Endothelial cell (in vitro differentiated cells): ENCODE measurements at places on chromosomes 11 and 22.

DNA sequence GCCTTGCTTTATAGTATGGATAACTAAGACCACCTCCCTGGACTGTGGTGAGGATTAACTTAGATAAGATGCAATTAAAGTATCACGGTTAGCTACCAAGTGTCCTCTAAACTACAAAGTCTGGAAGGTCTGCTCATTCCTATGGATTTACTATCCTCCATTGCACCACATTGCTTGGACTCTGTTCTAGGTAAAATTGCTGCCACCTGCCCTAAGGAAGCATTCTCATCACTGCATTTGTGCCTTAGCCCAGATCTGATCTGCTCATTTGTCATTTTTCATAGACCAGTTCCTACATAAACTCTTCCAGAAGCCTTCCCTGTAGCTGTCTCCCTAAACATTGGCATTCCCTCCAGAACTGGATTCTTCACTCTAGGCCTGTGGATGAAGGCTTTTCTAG is 380.0 kb downstream of the INSC start:
- DNase-seq = no peak

- no peak for DNase-seq
Observed at GRCh38 chr11:10693509-10694081, at the start of gene IRAG1. IRAG1 (minus strand) TSS chr11:10693755; CDS start chr11:10693602, 153 bp downstream.

DNA sequence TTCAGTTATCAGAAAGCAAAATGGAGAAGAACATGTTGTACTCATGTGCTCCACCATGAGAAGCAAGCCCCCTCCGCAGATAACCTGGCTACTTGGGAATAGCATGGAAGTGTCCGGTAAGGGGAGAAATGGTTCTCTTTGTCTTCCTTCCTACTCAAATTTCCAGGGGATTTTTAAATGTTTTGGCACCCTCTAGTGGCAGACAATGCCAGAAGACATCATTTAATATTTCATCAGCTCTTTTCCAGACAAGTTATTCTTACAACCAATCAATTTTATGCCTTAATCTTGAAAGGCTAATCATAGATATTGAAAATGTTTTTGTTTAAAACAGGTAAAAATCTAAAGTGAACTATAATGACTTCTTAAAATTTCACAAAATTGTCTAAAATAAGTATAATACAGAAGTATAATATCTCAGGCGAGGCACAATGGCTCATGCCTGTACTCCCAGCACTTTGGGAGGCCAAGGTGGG is 15.7 kb downstream of the CRTAM start:
- DNase-seq = peak; percentile 68

DNA sequence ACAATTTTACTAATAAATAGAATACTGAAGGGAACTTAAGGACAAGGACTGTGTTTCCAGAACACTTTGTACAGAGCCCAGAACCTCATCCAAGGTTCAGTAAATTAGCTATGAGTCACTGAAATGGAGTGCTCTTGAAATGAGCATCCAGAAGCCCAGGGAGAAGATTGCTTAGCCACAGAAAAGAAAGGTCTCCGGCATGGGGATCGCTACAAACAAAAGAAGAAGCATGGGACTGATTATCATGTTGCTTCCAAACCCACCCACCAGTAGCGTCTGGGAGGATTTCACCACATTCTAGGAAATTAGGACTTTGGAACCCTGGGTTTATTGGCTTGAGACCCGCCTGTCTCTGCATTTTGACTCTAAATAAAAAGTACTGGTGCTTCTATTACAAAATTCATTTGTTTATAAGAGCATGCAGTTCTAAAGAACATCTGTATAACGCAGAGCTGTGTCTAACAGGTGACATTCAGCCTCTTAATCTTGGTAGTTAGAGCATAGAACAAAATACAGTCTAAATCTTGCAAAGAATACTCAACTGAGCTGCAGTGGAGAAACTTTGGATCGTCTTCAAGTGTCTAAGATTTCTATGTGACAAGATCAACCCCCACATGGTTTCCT is 35.9 kb upstream of the SESN3 start:
- DNase-seq = no peak

GRCh38 chr22:48635816-48636215 is 1191.9 kb downstream of the BRD1 start:
- no peak for DNase-seq

GRCh38 chr22:44314425-44315067 is 1.8 kb upstream of the SHISAL1 start:
- DNase-seq = no peak

DNA sequence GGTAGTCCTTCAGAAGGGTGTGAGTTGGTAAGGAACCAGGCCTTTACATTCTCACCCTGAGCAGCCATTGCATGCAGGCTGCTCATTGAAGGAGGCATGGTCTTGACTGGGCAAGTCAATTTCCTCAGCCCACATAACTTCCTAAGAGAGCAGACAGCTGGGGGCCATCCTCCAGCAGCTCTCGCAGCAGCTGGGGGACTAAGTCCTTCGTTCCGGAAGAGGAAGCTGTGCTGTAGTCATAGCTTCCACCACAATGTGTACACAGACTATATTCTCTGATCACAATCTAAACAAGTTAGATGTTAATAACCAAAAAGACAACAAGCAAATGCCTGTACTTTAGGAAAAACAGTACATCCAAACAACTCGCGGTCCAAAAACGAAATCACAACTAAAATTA is 30.1 kb upstream of the MPPED1 start:
- no peak for DNase-seq

- DNase-seq = no peak
Observed at GRCh38 chr22:29715240-29715639, 4.6 kb upstream of the CABP7 start.

DNA sequence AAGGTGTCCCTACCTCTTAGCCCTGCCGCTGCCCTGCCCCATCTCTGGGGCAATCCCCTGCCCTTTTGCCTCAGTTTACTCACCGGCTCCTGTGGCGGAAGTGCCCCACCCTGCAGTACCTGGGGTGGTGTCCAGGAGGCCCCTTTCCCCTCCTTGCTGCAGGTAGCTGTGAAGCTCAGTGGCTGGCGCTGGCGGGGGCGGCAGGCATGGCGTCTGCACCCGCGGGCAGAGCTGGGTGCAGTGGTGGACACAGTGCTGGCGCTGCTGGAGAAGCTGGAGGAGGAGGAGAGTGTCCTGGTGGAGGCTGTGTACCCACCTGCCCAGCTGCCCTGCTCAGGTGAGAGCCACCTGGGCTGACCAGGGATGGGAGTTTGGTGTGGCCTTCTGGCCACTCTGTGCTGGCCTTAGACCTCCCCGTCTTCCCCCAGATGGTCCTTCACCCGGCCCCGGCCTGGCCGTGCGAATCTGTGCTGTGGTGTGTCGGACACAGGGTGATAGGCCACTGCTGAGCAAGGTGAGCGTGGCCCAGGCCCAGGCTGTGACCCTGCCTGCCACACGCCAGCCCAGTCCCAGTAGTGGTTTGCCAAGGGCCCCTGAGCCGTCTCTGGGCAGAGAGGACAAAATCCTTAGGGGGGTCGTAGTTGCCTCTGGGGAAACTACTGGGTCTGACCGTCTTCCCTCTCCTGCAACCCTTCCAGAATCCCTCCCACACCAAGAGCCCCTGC is 4.0 kb downstream of the CARNS1 start:
- no peak for DNase-seq

DNA sequence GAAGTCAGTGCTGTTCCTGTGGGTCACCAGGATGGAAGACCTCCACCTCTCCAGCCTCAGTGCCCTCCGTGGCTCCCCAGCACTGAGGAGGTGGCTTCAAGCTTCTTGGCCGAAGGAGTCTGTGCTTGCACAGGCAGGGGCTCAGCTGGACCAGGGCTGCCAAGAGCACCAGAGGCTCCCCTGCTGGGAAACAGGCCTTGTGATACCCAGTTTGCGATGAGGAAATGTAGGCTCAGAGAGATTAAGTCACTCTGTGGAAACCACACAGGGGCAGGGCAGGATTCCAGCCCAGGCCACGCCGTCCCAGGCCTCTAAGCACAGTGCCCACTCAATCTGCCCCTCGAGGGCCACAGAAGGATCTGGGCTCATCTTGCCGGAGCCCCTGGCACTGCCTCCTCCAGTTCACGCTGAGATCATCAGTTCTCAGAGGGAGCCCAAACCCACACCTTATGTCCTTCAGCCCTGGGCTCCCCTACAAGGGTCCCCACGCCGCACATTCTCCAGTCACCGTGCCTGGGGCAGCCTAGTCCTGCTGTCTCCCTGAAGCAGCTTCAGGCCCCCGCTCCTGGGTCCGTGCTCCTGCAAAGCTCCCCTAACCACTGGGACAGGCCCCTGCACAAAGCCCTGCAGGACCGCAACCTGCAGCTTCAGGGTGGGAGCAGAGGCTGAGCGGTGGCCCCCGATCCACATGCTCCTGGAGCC is 21.6 kb downstream of the ANO1 start:
- no peak for DNase-seq

GRCh38 chr22:23399367-23400285 is 180.5 kb downstream of the IGLL1 start:
- DNase-seq = no peak

DNA sequence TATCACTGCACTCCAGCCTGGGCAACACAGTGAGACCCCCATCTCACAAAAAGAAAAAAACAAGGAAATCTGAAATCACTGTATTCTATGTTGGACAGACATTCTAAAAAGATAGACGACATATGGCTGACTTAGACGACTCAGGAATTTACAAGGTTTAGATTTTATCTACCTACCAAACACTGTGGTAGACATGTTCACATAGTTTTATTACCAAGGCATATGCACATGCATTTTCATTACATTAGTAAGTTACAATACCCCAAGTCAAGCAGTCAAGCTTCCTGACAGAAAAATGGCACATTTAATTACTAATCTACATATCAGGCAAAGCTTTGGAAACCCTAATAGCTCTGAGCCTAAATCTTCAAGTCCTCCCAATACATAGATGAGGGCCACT is 262.2 kb downstream of the TTC28 start:
- no peak for DNase-seq

DNA sequence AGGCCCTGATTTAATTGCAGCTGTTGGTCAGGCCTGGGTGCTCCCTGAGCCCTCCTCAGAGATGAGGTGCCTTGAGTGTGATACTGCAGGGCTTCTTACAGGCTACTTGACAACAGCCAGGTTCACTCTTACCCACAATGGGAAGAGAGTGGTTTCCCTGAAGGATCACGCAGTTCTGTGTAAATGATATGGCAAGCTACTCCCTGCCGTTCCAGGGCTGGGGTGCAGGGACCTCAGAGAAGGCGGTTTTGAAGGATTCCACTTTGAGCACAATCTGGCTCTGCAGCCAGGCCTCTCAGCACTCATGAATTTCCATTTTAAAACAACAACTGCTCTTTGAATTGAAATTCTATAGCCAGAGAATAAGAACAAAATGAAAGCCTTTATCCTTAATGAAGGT is 92.9 kb downstream of the SLC17A6 start:
- DNase-seq = no peak

- no peak for DNase-seq
Observed at GRCh38 chr11:34758262-34758661, 137.4 kb downstream of the EHF start.

DNA sequence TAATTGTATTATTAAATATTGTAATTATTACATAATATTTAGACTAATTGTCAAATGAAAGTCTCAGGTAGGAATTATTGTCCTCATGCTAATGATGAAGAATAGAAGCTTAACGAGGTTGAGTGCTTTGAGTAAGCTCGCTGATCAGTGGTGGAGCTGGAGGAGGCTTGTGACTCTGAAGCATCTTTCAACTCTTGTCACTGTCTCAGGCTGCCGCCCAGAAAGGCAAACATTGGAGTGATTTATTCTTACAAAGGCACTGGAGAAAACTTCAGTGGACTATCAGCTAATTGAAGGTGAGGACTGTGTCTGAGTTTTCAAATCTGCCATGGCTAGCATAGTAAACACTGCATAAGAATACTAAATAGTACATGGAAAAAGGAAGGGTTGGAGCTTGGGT is 595.1 kb downstream of the NTM start:
- no peak for DNase-seq

GRCh38 chr11:83759148-83759547 is 473.0 kb upstream of the CCDC90B start:
- DNase-seq = no peak

GRCh38 chr11:129593098-129593497 is 217.4 kb downstream of the BARX2 start:
- DNase-seq = no peak

DNA sequence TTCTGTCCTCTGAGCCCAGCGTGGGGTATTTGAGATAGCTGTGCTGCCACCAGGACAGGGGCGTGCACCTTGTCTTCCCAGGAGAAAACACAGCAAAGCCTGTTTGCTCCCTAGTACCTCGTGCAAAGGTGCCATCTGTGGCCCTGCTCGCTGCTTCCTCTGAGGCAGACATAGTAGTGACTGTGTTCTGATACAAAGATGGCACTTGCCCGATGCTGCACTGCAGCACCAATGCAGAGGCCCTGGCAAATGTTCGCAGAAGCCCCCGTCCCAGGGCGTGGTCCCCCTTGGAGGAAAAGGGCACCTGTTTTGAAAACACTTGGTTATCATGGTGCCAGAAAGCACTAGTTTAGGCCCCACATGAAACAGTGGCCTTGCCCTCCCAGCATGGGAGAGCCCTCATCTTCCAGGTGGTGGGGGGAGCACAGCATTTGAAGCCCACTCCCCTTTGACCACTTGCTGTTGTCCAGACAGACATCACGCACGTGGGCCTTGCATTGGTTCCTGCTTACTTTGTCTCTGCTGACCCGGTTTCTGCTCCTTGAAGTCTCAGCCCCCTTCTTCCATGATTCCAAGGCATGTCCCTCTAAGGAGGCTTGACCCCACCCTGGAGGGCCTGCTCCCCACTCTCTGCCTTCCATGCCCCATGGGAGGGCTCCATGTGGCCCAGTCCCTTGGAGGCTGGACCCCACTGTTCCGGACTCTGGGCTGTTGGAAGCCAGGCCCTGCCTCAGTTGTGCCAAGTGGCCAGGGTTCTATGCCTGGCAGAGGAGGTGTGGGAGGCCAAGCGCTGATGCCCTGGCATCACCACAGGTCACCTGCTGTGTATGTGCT is 109.4 kb downstream of the KCNQ1OT1 start:
- no peak for DNase-seq

- no peak for DNase-seq
Observed at GRCh38 chr11:34268906-34269430, 88.8 kb downstream of the ABTB2 start.

DNA sequence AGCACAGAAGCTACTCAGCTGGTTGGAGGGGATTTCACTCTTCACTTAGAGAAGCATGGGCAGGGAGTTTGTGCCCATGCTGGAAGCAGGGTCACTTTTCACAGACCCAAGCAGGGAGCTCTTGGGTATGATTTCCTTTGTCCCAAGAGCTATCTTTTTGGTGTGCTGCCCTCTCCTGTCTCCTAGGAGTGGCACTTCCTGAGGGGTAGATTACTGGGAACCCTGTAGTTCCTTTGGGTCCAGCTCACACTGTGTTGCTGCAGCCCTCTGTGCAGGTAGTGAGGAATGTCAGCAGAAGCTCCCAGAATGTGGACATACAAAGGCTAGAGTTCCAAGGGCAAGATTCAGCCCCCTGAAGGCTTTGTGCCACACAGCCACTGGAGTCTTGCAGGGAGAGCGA is 537.1 kb upstream of the ANO3 start:
- DNase-seq = no peak

DNA sequence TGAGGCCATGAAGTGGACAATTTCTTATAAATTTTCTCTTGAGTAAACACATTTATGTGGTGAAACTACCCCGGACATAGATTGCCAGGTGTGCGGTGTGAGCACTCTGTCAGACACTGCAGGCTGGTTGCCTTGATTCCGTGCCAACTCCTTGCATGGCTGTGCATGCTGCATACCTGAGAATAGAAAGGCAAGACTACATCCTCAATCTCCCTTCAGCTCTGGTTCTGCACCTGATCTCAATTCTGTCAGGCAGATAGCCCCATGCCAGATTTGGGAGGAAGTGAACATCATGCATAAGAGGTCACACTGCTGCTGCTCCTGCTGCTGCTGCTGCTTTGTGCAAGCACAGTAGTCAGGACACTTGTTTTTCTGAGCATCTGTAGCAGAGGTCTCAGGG is 42.5 kb upstream of the DEUP1 start:
- no peak for DNase-seq
